ENCODE measurements at places on chromosomes 6 and 20.
A peak's percentile ranks its signal among the peaks of the same experiment; 100 is the strongest.

- no peak for DNase-seq
Observed at GRCh38 chr20:47973519-47974233, 188.4 kb upstream of the SULF2 start.

DNA sequence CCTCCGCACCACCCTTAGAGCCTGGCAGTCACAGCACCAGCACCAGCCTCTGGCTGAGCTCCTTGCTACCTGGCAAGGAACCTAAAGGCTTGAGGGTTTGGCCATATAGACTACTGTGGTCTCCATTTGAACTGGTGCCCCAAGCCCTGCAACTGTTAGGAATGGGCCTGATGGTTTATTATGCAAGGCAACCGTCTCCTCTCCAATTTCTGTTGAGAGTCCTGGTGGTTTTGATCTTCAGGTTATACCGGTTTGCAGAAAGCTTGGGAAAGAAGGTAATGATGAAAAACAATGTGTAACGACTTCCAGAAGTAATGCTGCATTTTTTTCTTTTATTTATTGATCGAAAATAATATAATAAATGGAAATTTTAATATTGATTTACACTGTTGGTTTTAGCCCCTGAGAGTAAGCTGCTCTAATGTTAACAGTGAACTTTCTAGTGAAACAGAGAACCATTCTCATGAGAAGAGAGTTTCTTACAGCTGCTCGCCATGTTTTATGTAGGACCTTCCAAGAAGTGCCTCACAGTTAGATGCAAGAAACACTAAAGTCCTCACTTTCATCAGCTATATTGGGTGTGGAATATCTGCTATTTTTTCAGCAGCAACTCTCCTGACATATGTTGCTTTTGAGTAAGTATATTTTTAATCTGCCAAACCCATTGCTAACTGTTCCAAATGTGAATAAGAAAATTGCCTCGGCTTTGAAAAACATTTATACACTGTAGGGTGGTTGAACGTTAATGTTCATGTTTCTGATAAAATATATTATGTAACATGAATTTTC is 112.8 kb downstream of the ADGRG6 start:
- no peak for DNase-seq

DNA sequence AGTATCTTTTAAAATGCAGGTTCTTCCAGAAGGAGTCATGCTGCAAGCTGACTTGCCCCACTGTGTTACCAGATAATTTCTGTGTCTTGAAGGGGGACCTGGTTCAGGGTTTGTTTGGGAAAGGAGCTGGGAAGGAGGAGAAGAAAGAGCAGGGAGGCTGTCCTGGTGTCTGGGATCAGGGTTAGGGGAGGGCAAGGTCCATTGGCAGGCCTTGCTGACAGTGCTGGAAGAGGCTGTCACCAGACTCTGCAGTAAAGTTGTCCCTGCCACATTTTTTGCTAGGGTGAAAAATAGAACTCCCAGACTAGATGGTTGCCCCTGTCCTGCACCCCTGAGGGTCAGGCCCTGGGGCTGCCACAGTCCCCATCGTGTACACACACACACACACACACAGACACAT is 14.9 kb downstream of the GLP1R start:
- no peak for DNase-seq

GRCh38 chr6:33019372-33019771 is 10.0 kb upstream of the HLA-DOA start:
- no peak for DNase-seq

GRCh38 chr20:48749437-48749836 is 78.4 kb downstream of the PREX1 start:
- DNase-seq: no peak

DNA sequence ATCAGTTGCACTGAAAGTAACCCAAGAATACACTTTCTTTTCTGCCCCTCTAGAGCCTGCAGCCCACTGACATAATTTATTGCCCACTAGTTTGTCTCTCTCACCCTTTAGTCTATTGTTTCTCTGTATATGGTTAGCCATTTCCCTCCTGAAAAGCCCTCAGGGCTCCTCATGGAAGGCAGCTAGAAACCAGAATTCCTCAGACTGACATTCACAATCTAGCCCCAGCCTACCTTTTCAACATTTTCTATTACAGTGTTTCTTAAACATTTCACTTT is 21.4 kb upstream of the PAQR8 start:
- no peak for DNase-seq

DNA sequence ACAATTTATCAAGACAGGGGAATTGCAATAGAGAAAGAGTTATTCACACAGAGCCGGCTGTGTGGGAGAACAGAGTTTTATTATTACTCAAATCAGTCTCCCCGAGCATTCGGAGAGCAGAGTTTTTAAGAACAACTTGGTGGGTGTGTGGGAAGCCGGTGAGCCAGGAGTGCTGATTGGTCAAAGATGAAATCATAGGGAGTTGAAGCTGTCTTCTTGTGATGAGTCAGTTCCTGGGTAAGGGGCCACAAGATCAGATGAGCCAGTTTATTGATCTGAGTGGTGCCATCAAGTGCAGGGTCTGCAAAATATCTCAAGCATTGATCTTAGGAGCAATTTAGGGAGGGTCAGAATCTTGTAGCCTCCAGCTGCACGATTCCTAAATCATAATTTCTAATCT is 50.0 kb upstream of the ECI2 start:
- DNase-seq: no peak

- no peak for DNase-seq
Observed at GRCh38 chr6:84033523-84034451, at the start of gene MRAP2. TSS of gene MRAP2 (plus strand) at chr6:84033772. CDS start at chr6:84055319, 21,547 bp downstream.

DNA sequence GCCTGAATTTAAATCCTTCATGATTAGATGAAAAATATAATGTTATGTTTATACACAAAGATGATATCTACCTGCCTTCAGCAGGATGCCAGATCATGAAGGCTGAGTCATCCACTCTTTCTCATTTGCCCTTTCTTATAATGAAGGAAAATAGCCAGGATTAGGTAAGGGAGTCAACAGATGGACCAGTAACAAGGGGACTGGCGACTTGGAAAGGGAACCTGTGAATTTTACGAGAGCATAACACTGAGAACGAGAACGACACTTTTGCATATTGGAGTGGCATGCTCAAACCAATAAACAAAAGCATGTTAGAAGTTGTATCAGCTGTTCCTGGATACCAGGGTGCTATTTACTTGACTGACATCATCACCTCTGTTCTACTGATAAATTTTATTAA is 154.0 kb downstream of the LAMP5 start:
- no peak for DNase-seq

DNA sequence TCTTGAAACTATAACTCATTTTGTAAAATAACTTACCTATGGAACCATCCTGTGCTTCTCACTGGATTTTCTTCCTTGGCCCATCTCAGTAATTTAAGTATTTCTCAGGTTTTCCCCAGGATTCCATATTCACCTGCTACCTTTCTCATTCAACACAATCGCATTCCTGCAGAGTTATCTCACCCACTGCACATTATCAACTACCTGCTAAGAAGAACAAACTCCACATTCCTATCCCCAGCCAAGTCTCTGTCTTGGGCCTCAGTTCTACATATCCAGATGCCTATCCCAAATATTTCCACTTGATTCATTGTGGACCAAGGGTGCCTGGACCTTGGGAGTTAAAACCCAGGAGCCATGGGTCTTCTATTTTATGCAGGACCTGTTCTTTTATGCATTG is 60.2 kb upstream of the KCNQ5 start:
- DNase-seq: no peak

GRCh38 chr6:166770216-166771116 is 143.4 kb upstream of the RPS6KA2 start:
- no peak for DNase-seq

DNA sequence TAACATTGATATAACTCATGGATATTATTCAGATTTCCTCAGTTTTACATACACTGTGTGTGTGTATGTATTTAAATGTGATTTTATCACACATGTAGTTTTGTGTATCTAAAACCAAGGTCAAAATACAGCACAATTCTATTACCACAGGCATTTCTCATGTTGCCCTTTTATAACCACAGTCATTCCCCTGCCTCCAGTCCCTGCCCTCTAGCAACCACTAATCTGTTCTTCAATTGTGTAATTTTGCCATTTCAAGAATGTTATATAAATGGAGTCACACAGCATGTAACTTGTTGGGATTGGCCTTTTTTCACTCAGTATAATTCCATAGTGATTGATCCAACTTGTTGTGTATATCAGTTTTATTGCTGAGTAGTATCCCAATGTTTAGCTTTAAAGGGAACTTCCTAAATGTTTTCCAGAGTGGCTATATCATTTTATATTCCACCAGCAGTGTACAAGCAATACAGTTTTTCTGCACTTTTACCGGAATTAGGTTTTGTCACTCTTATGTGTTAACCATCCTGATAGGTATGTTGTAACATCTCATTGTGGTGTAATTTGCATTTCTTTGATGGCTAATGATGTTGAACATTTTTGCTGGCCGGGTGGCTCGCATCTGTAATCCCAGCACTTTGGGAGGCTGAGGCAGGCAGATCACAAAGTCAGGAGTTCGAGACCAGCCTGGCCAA is 338.2 kb downstream of the SOX4 start:
- no peak for DNase-seq

GRCh38 chr6:112372226-112372806 is 25.2 kb downstream of the RFPL4B start:
- peak; percentile 56 for DNase-seq

DNA sequence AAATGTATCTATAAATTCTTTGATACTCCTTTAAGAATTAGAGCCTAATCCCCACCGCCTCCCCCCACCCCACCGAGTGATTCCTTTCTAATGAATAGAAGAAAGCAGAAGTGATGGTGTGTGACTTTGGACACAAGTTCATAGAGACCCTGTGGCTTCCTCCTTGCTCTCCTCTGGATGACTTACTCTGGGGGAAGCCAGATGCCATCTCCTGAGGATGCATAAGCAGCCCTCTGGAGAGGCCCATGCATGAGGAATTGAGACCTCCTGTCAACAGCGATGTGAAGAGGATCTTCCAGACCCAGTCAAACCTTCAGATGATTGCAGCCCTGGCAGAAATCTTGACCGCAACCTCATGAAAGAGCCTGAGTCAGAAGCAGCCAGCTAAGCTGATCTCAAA is 21.1 kb downstream of the AHCY start:
- no peak for DNase-seq

GRCh38 chr20:38564680-38565079 is 16.3 kb upstream of the ADIG start:
- no peak for DNase-seq

DNA sequence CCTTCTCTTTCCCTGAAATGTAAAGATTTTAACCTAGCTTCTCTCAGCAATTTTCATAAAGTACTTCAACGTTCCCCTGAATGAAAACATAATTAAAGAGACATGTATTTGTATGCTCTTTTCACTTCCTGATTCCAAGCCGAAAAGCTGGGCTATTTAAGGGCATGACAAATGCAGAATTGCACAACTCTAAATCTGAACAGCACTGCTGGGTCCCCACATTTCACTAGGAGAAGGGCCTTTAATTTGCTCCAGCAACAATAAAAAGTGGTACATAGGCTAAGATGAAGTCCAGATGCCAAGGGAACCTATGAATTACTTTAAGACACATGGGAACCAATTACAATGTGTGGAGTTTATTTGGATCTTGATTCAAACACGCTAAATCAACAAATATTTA is 42.0 kb downstream of the IRAK1BP1 start:
- peak; percentile 26 for DNase-seq

DNA sequence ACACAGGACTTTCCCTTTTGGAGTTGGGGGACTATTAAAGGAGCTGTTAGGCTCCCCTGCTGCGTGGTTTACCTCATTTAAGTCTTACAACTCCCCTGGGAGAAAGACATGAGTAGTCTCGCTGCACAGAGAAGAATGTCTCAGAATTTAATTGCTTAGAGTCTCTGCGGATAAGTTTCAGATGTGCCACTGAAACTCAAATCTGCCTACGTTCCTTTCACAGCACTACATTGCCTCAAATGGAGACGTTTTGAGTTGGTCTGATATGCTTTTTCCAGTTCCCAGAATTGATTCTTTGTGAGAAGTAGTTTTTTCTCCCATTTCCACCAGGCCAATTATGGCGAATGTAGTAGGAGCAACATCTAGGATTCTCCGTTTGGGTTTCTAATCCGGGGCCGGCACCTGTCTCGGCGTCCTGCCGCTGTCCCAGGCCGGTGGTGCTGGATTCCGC is 532 bp upstream of the SLC35F1 start:
- no peak for DNase-seq

DNA sequence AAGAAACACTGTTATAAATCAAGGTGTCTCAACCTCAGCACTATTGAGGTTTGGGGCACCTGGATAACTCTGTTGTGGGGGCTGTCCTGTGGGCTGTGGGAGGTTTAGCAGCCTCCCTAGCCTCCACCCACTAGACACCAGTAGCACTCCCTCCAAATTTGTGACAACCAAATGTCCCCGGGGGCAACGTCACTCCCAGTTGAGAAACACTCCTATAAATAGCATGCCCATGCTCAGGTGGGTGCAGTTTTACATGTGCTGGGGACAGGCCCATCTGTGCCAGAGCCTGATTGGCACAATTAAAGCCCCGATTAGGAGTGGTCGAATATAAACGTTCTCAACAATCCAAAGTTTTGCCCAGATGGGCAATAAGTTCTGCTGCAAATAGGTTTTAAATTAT is 78.9 kb downstream of the FAM50B start:
- no peak for DNase-seq

DNA sequence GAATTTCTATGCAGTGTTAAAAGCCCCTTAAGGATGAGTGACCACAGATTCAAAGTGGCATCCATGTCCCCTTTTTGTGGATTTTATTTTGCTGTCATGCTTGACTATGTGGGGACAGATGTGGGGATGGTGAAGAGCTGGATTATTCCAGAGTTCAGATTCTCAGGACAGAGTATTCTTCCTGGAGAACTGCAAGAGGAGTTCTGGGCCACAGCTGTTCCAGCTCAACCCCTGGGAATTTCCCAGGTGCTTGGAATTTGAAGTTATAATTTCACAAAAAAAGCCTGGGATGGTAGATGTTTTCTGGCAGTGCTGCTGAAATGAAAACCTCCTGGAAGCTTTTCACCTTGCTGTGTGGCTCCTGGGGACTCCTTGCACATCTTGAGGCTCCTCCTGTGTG is 671.8 kb upstream of the MARCKS start:
- DNase-seq: no peak

- no peak for DNase-seq
Observed at GRCh38 chr6:164929408-164929977, 379.9 kb downstream of the C6orf118 start.

DNA sequence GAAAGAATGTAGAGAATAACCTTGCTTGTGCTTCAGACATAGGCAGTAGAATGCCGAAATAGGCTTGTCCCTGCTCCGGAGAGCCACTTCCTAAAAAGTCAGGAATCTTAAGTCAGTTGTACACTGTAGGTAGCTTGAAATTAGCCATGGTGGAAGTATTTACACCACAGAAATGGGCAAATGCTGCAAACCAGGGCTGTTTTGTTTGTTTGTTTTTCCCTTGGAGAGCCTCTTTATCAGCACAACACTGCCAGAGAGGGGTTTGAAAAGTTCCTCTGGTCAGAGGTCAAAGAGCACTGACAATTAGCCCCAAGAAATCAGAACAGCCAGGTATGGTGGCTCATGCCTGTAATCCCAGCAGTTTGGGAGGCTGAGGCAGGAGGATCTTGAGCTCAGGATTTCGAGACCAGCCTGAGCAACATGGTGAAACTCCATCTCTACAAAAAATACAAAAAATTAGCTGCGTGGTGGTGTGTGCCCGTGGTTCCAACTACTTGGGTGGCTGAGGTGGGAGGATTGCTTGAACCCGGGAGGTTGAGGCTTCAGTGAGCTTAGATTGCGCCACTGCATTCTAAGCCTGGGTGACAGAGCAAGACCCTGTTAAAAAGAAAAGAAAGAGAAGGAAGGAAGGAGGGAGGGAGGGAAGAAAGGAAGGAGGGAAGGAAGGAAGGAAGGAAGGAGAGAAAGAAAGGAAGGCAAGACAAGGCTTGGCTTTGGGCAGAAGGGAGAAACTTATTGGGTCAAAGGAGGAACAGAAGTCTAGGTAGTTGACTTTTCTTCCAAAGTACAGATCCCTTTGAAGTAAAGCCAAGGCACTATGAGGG is 61.0 kb upstream of the ZMYND8 start:
- DNase-seq: no peak

Data from NAMALWA (cell line).